ENCODE measurements at places on chromosomes 5 and 9.

GRCh38 chr5:62282064-62282463, 23.9 kb upstream of the KIF2A start:
- DNase-seq: no peak

DNA sequence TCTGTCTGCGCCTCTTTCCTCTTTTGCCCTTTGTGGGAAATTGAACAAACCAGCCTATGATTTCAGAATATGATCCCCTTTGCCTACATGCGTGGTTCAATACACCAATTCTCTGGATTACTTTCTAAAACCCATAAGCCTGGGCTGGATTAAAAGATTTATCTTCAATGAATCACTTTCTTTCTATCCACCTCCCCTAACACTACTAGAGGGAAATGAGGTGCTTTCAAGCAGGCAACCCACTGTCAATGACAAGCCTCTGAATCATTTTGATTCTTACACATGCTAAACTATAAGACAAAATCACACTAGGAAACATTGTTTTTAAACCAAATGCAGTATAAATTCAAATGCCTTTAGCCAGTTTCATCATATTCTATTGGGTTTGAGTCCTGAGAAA, 257.5 kb downstream of the AGTPBP1 start:
- no peak for DNase-seq

DNA sequence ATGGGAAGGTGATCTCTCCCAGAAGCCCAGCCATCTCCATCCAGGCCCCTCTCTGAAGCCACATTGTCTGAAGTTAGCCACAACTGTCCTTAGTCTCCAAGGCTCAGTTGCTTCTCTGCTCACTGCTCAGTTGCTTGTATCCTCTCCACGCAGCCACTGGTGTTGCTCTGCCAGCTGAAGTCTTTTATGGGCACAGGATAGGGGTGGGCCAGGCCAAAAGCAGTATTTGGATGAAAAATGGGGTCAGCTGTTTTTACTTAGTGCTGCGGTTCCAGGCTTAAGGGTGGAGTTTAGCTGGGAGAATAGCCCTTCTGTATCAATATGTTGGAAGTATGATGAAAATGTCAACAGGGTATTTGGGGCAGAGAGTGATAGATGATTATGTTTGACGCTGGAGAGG, 168.8 kb upstream of the PPP1R2B start:
- DNase-seq: no peak

GRCh38 chr5:122400938-122401337, 88.9 kb downstream of the SNCAIP start:
- no peak for DNase-seq

DNA sequence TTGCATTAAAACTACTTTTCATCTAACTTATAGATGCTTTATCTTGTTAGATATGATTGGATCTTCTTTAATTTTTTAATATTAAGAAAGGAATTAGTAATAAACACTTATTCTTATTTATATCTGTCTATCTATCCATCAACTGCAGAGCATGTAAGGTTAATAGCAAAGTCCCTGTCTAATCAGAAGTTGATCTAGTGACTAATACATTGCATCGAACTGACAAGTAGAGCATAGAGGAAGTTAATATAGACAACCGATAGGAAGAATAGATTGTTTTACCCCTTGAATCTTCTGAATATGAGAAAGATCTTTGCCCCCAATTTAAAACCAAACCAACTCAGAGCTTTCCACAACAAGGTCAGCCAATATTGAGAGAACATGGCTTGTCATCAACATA, 862.0 kb upstream of the CDH6 start:
- no peak for DNase-seq

DNA sequence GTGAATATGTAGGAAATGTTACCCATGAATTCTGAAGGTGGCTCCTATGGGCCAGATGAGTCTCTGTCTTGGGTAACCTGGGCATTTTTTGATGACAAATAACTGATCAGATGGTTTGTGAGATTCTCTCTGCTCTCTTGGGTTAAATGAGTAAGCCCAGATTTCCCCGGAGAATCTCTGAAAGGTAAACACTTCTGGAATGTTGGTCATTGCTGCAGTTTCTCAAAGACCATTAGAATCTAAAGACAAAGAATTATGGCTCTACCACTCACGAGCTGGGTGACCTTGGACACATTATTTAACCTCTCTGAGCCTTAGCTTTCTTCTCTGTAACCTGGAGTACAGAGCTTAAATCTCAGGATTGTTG, 191.2 kb downstream of the DAB2IP start:
- no peak for DNase-seq

- no peak for DNase-seq
Observed at GRCh38 chr9:90848866-90849265, 47.2 kb downstream of the SYK start.

- DNase-seq: no peak
Observed at GRCh38 chr5:171842777-171843328, 57.2 kb downstream of the SMIM23 start.

- DNase-seq: no peak
Observed at GRCh38 chr9:126379661-126380360, 53.2 kb downstream of the MVB12B start.

GRCh38 chr9:9973062-9973461, 639.7 kb downstream of the PTPRD start:
- no peak for DNase-seq

DNA sequence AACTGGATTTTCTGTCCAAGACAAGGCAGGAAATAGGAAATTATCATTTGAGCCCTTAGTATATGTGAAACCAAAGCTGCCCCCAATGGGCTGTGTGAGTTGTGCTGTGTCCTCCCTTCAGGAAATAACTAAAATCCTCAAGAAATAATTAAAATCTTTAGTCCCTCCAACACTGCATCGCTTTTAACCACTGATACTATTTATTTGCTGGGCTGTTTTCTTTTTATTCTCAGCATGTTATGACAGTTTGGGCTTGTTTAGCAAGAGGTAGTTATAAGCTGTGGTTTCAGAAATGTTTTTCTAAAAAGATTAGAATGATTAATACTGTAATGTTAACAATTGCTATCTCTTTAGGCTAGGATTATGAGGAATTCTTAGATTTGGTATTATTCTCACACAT, 187.0 kb upstream of the KCNN2 start:
- no peak for DNase-seq

DNA sequence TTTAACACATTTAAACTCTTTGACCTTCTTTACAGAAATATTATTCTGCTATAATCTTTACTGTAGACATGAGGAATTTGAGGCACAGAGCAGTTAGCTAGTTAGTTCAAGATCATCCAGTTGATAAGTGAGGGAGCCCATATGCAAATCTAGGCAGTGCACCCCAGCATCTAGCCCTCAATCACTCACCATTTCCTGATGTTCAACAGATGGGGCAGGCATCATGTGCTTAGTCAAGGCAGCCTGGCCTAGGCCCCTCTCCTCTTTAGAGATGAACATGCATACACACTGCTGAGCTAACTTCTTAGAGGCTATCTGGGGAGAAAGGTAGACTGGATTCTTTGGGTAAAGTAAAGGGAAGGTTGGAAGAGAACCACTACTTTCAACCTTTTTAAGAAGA, 206.8 kb upstream of the SLC24A2 start:
- DNase-seq: no peak

DNA sequence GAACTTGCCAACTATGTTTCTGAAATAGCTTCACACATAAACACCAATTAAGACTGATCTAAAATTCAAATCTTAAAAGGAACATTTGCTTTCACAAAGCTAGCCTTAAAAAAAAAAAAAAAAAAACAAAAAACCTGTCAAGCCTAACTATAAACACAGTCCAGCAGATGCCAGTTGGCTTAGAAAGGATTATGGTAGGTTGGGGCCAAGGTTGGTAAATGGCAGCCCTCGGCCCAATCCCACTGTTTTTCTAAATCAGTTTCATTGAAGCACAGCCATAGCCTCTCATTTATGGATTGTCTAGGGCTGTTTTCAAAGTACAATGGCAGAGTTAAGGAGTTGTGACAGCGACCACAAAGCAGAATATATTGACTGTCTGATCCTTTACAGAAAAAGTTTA, 75.7 kb upstream of the FRRS1L start:
- DNase-seq: no peak

DNA sequence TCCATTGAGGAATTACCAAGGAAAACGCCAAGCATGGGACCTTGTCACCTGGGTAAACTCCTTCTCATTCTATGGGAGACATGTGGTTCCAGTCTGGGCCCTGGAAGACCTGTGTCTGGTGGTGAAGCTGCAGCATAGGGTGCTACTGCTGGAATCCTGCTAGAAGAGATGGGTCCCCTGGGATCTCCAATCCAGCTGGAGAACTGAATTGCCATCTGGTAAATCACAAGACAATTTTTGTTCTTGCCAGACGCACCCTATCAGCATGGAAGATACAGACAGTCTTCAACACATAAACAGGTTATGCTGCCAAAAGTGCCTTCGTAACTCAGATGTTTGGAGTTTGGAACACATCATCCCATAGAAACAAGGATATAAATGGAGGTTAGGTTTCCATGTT, 424.0 kb upstream of the BRINP1 start:
- DNase-seq: no peak

DNA sequence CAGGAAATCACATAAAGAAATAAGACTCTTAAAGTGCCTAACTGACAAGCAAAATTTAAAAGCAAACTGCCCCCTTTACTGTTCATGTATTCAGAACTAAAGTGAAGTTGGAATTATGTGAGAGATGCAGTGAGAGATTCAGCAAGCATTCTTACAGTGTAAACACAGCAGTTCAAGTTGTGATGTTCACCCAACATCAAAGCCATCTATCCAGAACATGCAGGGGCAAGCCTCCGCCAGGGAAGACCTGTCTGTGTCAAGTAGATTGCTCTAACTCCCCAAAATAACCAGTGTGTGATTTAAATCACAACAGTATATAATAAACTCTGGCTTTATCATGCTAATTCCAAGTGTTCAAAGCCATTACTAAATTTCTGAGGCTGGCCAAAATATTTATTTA, 233.3 kb downstream of the BNC2 start:
- DNase-seq: no peak

- DNase-seq: no peak
Observed at GRCh38 chr9:71746023-71746757, 22.1 kb downstream of the CEMIP2 start.

DNA sequence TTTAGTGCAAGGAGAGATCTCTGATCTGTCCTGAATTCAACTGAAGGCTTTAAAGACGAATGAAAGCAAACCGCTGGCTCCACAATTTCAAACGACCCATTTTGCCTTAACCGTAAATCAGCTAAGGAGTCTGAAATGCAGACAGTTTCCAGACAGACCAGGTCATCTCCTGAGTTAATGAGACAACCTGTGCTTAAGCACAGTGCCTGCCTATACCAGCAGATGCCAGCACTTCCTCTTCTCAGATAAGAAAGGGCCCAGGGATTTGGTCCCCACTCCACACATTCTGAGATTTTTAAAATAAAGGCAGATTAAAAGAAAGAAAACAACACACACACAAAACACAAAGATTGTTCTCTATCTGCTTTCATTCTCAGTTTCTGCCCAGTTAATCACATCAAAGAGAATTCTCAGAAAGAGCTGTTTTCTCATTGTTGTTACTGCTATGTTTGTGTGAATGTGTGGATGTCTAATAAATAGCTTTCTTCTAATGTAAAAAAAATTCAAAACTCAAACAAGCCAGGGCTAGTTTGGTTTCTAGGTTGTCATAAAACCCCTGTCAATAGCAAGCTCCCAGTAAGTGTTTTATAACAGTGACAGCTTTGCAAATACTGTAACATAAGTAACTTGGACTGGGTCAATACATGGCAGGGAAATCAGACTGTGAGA, 157.7 kb upstream of the SLC24A2 start:
- no peak for DNase-seq

DNA sequence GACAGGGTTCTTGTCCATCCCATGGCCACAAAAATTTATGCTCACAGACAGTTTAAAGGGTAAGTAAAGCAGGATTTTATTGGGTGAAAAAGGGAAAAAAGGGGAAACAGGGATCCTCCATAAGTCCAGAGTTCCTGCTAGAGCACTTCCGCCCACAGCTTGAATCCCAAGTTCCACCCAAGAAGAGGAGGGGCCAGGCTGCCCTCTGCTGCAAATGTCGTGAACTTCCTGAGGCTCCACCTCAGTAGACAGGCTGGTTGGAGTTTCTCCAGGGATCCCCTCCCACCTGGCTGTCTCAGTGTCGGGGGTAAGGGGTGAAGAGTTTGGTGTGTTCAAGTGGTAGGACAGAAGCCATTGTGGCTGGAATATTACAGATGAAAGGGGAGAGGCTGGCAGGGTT, 275.0 kb upstream of the SGCD start:
- no peak for DNase-seq

DNA sequence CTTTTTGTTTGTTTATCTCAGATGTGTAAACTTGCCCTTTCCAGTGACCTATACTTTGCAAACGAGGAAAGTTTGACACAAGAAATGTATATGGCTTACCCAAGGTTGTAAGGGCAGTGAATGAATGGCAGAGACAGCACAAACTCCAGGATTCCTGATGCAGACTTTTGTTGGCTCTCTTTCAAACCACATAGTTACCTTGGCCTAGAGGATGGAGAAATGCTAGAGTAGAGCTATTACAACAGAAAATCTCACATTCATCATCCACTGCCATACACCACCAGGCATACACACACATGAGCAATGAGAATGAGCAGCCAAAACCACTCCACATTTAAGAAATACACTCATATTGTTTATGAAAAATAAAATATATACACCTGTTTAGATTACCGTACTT, 387.0 kb downstream of the TLR4 start:
- DNase-seq: no peak

DNA sequence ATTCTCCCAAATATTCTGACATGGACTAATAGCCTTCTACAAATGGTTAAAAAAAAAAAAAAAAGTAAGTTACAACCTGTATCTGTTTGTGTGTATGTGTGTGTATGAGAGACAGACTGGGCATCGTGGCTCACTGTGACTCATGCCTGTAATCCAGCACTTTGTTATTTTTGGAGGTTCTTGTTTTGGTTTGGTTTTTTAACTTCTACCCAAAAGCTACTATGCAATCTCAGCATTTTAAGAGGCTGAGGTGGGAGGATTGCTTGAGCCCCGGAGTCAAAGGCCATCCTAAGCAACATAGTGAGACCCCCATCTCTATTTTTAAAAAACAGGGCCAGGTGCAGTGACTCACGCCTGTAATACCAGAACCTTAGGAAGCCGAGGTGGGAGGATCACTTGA, 17.6 kb upstream of the HAVCR1 start:
- DNase-seq: no peak

- DNase-seq: no peak
Observed at GRCh38 chr9:115328228-115328627, 210.3 kb upstream of the TNC start.

- DNase-seq: no peak
Observed at GRCh38 chr5:90932052-90932699, 373.6 kb downstream of the ADGRV1 start.

DNA sequence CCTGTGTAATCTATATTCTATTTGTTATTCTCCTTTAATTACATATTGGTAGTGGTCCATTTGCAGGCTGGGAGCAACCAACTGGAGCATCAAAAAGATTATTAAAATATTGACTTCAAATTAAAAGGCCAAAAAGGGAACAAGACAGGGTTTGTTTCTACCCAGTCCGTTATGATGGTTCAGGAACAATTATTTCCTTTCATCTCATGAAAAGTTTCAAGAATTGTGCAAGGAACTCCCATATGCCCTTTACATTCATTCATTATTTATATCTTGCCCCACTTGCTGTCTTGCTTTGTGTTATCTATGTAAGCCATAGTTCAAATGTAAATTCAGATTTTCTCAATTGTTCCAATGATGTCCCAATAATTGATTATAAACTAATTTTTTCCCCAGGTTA, 58.7 kb upstream of the TLE1 start:
- no peak for DNase-seq

Data from esophagus squamous epithelium (tissue), 5 donors.